ENCODE measurements at places on chromosomes 12 and 14.

GRCh38 chr12:51752234-51752889, 96.2 kb downstream of the FIGNL2 start:
- peak; percentile 81 for DNase-seq

GRCh38 chr14:79724934-79725717, 486.2 kb downstream of the DIO2 start:
- no peak for DNase-seq

GRCh38 chr14:31954991-31955390, 122.1 kb upstream of the ARHGAP5 start:
- DNase-seq = no peak

- no peak for DNase-seq
Observed at GRCh38 chr12:98149270-98149669, 366.1 kb upstream of the TMPO start.

- DNase-seq = no peak
Observed at GRCh38 chr12:75452675-75453330, 27.8 kb upstream of the GLIPR1 start.

DNA sequence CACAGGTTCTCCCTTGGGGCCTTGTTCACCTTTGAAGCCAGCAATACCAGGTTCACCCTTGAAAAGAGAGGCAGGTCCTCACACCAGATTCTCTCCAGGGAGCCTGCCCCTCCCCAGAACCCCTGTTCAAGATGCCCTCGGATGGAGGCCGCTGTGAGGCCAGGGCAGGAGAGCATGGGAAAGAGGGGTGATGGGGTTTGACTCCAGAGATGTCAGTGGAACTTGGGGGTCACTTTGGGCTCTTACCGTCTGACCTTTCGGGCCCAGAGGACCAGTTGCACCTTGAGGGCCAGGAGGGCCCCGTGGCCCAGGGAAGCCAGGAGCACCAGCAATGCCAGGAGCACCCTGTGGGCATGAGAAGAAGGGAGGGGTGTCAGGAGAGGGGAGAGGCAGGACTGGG, 17.4 kb downstream of the COL2A1 start:
- DNase-seq = no peak

DNA sequence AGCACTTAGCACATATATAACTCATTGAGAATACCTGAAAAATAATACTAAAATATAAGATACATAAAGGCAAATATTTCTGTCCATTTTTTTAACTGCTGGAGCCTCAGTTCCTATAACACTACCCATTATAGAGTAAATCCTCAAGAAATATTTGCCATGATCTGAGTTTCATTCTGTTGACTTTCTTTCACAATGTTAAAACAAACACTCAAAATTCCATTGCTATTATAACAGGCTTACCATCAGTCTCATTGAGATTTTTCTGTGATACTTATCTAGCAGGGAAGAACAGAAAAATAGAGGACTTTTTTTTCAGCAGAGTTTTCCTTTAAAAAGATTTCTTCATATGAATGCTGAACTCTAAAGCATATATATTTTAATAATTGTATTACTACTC, 24.5 kb downstream of the LMO3 start:
- DNase-seq = no peak

GRCh38 chr12:2149091-2149490, 96.3 kb downstream of the CACNA1C start:
- no peak for DNase-seq

DNA sequence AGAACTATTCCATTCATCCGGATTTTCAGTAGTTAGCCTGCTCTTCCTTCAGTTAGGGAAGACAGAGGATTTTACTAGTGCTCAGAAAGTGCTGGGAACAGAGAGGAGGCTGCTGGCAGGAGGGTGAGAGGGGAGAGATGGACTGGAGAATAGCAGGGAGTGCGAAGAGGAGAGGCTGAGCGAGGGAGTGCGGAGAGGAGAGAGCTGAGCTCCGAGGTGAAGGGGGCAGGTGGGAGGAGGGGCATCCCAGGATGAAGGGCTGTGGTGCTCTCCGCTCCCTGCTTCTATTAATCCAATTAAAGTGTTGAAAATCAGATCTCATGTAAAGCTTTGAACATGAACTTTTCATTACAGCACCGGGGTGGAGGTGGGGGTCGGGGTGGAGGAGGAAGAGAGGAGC, 20.4 kb upstream of the SMOC1 start:
- DNase-seq = no peak

DNA sequence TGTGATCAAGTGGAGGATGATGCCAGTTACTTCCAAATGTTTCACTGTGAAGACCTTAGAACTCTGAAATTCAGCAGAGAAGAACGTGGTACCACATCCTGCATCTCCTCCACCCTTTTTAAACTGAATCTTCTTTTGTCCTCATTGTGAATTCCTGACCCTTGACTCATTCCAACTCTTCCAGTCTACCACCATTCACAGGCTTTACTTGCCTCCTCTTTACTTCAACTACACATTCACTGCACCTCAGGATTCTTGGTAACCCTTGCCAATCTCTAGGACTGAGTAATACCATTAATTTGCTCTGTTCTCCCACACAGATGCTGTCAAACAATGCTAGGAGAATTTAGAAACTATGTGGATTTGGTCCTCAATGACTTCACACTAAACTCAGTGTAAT, 37.3 kb downstream of the PPP1R12A start:
- DNase-seq = no peak

Data from tongue (tissue), 3 donors.